Neuronal stem cell (in vitro differentiated cells): ENCODE measurements at places on chromosomes 1 and 21.

GRCh38 chr1:99963041-99963795 is 6.6 kb upstream of the SLC35A3 start:
- no peak for DNase-seq

DNA sequence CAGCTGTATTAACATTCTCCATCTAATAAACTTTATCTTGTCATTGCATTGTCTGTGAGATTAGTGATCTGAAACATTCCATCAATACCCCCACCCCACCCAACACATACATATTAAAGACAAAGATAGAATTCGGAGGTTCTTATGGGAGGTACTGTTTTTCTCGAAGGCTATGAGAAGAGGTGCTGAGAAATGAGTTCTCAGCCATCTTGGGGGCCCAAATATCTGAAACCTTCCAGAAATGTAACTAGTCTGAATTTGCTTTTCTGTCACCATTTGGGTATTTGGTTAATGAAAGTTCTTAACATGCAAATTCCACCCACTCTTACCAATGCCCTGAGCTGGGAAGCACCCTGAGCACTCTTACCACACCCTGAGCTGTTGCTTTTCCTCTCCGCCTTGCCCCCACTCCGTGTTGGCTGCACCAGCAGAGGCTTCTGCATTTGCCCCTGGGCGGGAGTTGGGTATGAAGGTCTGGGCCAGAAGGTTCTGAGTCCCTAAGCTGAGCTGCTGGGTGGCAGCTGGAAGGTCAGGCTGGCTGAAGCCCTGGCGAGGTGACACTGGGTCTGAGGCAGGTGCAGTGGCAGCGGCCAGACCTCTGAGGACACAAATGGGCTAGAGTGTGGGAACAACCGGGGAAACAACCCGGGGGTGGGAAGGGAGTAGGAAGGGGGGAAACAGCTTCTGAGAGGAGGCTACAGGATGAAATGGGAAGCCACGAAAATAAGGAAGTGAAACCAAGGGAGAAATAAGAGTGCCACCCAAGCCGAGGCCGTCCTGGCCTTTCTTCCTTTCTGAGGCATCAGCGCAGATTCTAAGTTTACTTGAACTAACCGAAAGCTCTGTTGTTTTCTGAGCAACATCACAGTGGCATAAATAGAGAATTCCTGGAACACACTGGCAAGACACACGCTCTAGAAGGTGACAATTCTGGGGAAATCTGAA is 26.3 kb upstream of the IER5 start:
- no peak for DNase-seq

DNA sequence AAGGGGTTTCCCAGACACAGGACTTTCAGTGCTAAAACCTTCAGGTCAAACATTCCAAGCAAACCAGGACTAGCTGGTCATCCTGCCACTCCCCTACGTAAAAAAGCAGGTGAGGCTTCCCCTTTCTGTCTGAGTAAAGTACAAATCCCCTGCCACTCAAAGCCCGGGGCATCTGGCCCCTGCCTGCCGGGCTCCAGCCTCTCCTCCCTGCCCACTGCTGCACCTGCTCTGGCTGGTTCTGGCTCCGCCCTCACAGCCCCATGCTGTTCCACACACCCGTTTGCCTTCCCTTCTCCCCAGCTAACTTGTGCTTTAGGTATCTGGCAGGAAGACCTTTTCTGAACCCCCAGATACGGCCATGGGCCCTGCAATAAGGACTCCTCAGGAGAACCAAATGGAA is 23.3 kb upstream of the S100A7 start:
- DNase-seq, result no peak

DNA sequence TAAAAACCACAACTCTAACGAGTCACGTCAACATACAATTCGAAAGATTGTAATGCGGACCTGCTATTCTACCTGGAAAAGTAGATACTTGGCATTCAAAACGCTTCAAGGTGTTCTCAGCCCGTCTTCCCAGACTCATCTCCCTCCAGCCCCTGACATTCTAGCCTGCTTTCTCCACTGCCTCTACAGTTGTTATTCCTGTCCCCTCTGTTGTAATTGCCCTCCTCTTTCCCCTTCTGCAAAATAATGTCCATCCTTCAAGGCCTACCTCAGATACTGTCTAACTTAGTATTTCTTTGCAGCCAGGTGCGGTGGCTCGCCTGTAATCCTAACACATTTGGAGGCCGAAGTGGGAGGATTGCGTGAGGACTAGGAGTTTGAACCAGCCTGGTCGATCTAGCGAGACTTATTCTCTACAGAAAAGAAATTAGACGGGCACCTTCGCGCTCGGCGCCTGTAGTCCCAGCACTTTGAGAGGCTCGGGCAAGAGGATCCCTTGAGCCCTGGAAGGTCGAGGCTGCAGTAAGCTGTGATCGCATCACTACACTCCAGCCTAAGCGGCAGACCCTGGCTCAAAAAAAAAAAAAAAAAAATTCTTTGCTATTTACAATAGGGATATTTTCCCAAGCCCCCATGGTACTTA is 756 bp upstream of the RBM34 start:
- DNase-seq, result no peak

DNA sequence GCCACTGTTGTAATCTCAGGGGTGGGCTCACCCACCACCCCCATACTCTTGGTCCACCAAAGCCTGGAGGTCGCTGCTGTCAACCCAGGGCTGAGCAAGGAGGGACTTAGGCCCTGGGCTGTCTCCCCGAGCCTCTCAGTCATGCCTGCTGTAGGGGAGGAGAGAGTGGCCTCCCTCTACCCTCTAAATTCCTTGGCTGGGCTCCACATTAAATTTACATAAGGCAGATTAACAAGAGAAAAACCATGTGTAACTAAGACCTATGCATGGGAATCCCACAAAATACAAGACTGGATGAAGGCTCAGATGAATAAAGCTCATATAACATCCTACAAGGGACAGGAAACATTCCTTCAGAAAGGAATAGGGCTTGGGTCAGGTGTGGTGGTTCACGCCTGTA is 1.8 kb upstream of the PIK3CD start:
- DNase-seq, result no peak

GRCh38 chr1:225343618-225344017 is 84.2 kb downstream of the LBR start:
- no peak for DNase-seq

GRCh38 chr1:243493156-243494129 is 237.6 kb downstream of the SDCCAG8 start:
- no peak for DNase-seq

DNA sequence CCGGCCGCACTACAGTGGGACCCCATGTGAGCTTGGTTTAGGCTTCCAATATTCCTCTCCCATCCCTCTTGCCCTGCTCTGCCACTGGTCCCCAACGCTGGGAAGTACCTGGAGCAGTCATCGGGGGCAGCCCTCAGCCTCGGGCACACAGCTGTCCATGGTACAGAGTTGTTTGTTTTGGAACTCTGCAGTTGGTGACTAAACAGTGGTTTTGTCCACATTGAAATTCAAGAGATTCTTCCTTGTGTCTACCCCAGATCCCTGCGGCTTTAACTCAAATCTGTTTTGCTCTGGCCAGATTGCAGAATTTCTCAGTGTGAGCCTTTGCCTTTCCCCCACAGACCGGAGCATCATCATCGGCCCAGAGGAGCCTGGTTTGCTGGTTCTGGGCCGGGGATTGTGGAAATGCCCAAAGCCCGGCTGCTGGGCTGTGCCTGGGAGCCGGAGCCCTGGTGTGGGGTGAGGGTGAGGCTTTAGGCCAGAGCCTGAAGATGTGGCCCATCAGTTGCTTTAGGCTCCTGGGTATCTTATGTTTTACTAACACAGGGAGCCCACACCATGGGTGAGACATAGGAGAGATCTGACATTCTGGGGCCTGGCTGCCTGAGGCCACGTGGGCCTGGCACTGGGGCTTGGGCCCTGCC is 93.2 kb downstream of the ARHGEF10L start:
- no peak for DNase-seq
